ENCODE measurements at places on chromosomes 11 and 22. TPM values are rescaled to one million over a fixed set of nuclear protein-coding genes. Genes with fewer than 3 reads are reported as not detected.

Gene PANX1
- total RNA-seq, result 67.7 TPM

Gene SLC29A2
- 0.39 TPM for total RNA-seq

Gene TPST2
- 11.8 TPM for total RNA-seq

Gene MUC5AC
- under 0.01 TPM for total RNA-seq

Gene ACP2
- 54.6 TPM for total RNA-seq

Gene CRYBA4
- not detected for total RNA-seq

Data from placental epithelial cell (primary cell).